ENCODE measurements at places on chromosomes 11 and 22.

DNA sequence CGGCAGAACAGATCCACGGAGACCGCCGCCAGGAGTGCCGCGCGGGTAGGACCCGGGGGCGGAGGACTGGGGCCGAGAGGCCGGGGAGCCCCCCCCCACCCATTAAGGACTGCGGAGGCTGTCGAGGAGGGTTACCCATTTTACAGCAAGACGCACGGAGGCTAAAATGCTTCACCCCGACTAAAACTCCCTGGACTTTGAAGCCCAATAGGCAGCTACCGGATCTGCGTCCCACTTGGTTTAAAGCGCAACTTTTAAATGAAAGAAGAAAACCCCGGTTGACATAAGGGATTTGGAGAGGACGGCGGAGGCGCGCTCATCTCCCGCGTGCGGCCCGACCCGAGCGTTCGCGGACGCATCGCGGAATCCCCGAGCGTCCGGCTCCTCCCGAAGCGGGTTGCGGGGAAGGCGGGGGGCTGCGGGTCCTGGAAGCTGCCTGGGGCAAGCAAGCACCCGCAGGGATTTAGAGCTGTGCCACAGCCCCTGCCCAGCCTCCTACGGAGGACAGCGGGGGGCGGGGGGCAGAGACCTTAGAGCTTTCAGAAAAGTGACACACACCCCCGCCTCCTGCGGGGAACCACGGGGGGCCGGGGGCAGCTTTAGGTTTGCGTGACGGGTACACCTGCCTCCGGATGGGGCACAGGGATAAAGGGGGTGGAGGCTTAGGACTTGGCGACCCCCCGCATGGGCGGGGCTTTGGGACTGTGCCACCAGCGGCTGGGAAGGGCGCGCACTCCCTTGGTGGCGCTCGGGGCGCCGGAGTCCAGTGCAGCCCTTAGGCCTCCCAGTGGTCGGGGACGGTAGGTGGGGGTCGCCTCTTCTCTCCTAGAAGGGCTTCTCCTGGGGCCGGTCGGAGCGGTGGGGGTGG is 760 bp upstream of the CELSR1 start:
- DNase-seq: no peak

DNA sequence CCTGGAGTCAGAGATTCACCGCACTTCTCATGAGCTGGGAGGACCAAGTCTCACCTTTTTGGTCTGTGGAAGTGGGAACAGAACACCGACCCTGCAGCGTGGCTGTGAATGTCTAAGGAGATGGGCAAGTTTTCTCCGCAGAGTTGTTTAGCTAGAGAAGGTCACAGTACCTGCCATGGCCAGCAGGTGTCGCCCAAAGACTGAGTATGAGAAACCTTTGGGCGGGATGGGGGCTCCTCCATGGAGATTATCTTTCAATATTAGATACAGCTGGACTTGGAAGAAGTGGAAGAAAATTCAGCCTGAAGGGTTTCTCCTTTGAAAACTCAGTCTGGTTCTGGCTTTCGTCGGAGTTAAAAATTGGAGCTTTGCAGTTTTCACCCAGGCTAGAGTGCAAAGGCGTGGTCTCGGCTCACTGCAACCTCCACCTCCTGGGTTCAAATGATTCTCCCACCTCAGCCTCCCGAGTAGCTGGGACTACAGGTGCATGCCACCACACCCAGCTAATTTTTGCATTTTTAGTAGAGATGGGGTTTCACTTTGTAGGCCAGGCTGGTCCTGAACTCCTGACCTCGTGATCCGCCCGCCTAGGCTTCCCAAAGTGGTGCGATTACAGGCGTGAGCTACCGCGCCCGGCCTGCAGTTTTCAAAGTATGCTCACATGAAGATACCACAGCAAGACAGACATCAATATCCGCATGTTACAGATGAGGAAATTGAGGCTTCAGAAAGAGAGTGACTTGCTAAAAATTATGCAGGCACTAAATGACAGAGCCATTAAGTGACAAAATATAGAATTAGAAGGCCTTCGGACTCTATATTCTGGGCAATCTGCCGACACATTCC is 10.7 kb upstream of the DSCAML1 start:
- DNase-seq: peak; percentile 81

DNA sequence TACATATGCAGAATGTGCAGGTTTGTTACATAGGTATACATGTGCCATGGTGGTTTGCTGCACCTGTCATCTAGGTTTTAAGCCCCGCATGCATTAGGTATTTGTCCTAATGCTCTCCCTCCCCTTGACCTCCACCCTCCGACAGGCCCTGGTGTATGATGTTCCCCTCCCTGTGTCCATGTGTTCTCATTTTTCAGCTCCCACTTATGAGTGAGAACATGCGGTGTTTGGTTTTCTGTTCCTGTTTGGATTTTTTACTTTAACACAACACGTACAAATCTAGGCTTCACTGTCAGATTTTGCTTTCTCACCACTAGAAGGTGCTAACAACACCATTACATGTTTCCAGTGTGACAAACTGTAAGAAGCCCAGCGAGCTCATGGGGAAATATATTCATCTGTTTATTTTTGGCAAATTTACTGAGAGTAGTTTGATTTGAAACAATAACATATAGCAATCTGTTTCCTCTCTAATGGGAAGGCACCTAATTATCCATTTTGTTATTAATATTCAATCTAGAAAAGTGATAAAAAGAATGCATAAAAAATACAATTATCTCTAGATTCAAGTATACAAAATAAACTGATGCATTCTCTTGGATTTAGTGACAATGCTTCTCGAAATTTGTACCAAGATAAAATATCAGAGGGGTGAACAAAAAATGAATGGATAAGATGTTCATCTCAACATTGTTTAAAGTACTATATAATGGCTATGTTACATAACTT is 23.2 kb upstream of the BIRC3 start:
- DNase-seq: no peak

DNA sequence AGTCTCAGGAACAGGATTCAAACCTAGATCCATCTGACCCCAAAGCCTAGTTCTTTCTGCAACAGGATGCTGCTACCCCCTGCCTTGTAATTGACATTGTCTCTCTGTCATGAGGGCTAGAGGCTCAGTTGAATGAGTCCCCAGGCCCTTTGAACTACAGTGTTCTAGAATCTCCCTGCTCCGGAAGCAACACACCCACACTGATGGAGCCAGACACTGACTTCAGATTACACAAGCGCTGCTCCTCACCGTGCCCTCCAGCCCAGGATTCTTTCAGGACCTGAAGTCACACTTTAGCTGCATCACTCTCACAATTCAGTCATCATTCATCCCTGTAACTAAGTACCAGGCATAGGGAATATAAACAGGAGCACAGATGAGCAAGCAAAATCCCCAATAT is 69.6 kb downstream of the RAB30 start:
- no peak for DNase-seq

- DNase-seq: no peak
Observed at GRCh38 chr11:106271686-106272085, 194.2 kb downstream of the AASDHPPT start.

GRCh38 chr11:86918973-86919372 is 36.2 kb downstream of the FZD4 start:
- no peak for DNase-seq

DNA sequence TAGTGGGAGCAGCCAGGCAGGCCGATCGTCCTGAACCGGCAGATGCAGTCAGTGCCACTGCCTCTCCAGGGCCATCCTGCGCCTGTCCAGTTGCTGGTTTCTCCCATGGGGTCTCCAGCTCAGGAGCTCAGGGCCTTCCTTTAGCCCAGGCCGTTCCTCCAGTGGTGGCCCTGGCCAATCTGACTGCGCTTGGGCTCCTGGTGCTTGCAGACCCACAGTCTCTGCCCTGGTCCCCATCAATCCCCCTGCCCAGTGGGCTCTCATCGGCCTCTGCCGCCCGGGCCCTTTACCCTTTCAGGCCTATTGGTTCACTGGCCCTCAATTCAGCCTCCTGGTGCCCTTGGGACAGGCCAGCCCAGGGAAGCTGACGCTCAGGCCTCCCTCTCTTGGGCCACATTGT is 29.2 kb upstream of the TSKU start:
- no peak for DNase-seq

GRCh38 chr11:132898021-132898420 is 634.3 kb downstream of the OPCML start:
- no peak for DNase-seq

Data from activated CD4-positive, CD25-positive, alpha-beta regulatory T cell treated with anti-CD3 and anti-CD28 coated beads, Interleukin-2, amount 50 U/mL, for 72 hours (primary cell).